SHP77 (cell line): ENCODE measurements at places on chromosomes 5 and 9.

DNA sequence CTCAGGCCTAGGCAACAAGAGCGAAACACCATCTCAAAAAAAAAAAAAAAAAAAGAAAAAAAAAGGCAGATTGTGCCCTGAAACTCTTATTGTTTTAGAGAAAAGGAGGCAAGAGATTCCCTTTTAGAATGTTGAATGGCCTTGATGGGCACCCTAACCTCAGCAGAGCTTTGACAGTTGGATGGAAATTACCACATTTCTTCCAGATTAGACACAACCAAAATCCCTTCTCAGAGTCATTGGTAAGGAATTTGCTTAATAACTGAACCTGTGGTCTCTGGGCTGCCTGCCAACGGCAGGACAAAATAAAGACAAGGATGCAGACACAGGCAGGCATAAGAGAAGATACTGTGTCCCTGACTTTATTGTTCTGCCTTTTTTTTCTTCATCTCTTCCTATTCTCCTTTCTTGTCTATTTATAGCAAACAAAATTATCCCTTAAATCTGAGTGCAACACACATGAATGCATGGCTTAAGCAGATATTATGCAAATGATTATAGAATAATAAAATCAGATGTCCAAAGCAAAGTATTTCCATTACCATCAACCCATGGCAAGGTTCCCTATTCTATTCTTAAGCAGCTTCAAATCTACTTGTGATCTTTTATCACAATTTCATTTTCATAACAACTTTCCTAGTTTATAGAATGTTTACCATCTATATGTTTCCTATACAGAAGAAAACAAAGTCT, 37.3 kb upstream of the TRIO start:
- peak; percentile 46 for DNase-seq

GRCh38 chr5:11126844-11127243, 365.8 kb upstream of the DAP start:
- DNase-seq, result no peak

DNA sequence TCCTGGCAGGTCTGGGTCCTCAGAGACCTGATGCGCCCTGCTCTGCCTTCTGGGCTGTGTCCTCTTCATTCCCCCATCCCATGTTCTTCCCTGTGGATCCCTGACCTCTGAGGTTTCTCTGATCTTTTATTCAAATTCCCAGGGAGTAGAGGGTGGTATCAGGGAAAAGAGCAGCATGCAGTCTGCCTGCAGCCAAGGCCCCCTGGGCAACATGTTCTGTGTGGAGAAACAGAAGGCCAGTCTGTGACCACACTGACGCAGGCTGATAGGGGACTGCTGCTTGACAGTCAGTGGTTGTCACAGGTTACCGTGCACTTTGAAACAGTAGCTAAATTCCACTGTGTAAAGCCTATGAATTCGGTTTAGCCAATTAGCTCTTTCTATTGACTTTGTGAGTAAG, 156.6 kb upstream of the IRX2 start:
- no peak for DNase-seq

DNA sequence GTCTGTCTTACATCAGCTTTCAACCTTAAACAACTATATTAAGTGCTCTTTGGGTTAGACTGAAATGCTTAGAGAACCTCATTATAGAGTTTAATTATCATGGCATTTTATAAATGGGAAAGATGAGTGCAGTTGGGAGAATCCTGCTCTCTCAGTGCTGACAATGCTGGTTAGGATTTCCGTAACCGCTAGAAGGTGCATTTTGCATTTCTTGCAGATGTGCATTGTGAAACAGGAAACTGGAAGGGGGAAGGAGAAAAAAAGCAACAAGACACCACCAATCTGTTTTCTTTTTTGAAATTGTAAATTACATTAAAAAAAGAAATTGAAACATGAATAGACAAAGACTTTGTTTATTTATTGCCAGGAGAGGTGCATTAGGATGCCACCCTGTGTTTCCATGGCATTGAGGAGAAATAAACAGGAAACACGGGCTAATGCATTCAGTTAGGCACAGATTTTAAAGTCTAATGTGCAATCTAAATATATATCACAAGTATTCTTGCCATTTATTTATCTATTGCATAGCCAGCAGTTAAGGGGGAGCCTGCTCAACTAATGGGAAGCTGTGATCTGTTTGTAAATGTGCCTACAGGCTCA, 478.9 kb downstream of the PSAT1 start:
- no peak for DNase-seq

DNA sequence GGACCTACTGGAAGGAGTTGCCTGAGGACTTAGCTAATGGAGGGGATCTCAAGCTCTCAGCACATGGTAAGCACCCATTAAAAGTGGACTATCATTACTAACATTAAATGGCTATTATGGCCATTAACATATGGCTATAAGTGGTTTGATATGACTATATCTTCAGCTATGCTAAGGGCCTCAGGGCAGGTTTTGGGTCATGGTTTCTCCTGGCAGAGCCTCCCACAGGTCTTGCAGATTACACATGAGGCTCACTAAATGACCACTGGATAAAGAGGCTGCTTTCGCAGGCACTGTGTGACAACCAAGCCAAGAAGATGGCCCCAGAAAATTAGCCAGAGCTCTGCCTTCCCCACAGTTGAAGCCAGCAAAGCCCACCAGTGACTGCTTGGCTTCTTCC, 15.4 kb downstream of the CCNJL start:
- DNase-seq, result no peak

DNA sequence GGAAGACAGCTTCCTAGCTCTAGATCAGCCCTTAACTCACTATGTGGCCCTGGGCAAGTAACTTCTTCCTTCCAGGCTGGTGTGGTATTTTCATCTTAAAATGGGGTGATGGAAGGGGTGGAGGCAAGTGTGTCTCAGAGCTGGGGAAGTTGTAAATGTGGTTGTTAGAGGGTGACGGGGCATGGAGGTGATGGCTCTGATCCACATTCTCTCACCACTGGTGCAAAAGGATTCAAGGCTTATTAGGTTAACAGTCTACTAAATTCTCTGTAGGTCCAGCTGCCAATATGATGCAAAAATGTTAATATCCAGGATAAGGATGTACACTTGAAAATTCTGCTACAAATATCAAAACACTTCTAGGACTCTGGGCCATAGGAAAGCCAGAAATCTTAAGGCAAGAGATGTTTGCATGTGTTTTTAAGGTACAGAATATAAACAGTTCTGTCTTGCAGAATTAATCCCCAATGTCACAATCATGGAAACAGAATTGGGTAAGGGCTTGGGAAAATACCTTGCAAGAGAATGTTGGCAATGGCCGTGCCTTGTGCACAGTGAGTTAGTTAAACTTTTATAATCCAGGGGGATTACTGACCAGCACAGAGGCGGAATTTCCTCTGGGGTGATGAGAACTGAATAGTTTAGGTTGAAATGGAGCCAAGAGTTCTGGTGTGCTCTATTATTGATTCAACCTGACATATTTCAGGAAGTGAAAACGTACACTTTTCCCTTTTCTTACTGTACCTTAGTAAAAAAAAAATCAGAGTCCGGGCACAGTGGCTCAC, 19.8 kb downstream of the TNFSF15 start:
- no peak for DNase-seq

- no peak for DNase-seq
Measured at GRCh38 chr5:9381464-9381863, 164.4 kb downstream of the SEMA5A start.

GRCh38 chr5:151448038-151448985, 909 bp downstream of the SLC36A1 start:
- peak; percentile 29 for DNase-seq

DNA sequence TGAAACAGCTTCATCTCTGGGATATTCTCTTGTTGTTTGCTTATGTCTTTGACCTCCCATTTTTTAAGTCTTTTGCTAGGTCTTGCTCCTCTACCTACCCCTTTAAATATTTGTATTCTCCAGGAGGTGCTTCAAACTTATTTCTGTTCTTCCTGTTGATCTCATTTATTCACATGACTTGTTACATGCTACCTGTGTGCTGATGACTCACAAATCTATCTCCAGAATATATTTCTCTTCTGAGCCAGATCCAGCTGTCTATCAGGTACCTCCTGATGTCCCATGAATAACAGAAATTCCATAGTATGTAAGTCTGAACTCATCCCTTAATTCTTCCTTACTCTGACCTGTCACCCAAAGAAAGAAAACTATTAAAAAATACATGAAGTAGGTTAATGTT, 11.0 kb downstream of the NIPBL start:
- no peak for DNase-seq

GRCh38 chr5:39450487-39450886, 25.7 kb upstream of the DAB2 start:
- no peak for DNase-seq

DNA sequence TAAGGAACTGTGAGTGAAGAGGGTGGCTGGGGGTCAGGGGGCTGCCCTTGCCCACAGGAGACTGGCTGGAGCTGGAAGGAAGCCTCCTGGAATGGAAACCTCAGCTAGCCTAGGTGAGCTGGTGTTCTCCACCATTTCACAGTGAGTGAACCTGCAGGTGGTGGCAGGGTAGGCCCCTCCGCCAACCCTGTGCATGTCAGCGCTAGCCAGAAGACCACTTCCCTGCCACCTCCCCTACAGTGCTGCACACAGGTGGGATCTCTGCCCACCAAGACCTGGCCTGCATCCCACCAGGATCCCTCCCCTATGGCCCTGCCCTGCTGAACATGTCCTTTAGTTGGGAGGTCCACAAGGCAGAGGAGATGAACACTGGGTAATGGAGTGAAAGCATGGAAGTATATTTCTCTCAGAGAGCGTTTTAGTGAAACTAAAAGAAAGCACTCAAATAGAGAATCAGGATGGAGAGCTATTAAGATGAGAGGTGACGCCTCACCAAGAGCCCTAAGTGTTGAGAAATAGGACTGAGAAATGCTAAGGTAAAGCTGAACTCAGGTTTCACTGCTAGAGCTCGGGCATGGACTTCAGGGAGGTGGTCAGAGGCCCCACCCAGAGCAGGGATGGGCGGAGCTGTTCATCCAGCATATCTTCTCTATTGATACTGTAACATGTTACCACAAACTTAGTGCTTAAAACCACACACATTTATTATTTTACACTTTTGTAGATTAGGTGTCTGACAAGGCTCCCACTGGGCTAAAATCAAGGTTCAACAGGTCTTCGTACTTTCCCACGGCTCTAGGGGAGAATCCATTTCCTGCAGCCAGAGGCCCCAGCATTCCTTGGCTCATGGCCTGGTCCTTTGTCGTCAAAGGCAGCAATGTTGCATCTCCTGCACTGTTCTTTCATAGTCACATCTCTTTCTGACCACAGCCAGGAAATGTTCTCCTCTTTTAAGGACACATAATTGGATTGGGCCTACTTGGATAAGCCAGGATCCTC, 83.2 kb downstream of the DIRAS2 start:
- DNase-seq, result no peak

GRCh38 chr5:73654819-73655318, 28.9 kb downstream of the ARHGEF28 start:
- no peak for DNase-seq

GRCh38 chr9:133322701-133323100, 13.3 kb downstream of the SURF6 start:
- DNase-seq, result no peak

DNA sequence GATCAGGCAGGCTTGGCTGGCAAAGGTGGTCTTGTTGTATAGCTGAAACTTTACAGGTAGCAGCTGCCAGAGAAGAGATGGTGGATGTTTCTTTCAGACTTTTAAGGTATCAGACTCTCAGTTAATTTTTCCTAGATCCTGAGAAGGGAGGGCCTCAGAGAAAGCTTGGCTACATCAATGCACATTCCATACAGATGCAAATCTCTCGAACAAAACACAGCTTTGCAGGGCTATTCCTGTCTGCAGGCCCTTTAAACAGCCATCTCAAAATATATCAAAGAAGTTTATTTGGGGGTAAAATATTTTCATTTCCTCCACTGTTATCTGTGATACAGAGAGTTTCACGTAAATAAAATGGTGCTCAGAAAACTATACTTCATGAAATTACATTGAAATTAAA, 1584.4 kb downstream of the EFNA5 start:
- DNase-seq, result no peak

DNA sequence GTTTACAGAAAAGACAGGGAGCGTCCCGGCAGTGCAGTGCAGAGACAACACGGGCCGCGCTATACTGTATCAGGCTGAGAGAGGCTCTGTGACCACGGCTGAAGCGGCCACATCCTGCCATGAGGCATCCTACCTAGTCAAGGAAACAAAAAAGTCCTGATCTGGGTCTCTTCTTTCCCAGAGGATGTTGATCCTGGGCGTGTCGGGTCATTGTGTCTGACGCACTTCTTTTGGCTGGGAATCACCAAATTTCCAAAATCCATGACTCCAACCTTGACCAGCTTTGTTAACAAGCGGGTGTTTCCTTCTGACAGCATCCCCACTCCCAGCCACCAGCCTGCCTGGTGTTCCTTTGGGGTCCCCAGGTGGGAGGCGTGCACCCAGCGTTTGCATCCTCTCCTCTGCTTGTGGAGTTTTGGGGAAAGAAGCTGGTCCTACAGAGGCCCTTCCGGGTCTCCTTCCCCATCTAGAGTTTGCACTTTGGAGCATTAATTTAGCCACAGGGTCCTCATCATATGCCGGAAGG, 91.4 kb upstream of the RAI14 start:
- DNase-seq, result no peak

DNA sequence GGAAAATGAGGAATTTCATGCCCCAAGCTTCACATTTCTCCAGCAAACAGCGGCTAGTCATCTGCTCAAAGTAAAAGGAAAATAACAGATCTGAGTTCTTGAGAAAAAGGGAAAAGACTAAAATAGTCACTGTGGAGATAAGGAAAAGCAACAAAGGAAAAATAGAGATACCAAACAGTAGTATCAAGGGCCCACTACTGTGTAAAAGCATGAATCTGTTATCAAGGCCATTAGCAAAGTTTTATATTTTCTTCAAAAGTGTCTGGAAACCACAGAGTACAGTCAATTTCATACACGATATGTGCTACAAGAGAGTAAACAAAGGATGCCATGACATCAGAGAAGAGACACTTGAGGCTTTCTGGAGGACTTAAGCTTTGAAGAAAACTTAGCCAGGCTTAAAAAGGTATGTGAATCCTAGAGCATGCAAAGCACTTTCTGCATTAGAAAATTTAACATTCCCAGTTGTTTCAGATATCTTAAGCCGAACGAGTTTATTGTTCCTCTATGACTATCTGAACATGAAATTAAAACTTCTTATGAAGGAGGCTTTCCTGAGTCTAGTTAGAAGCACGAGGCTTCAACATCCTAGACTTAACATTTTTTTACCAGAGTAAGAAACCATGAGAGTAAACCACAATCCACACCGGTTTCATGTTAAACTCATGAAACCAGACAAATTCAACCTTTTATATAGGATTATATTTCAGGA, 1.2 kb downstream of the TTC33 start:
- DNase-seq, result peak; percentile 19

- no peak for DNase-seq
Measured at GRCh38 chr5:6902597-6902996, 189.4 kb downstream of the TENT4A start.

GRCh38 chr9:31908891-31909480, 475.5 kb upstream of the ACO1 start:
- DNase-seq, result no peak

- no peak for DNase-seq
Measured at GRCh38 chr5:154147666-154148065, 42.9 kb upstream of the GALNT10 start.

GRCh38 chr9:128275198-128276007, at the start of gene GOLGA2:
Gene GOLGA2, minus strand, starts transcription at chr9:128276007. Its CDS starts 31 bp downstream, at chr9:128275976.
- peak; percentile 62 for DNase-seq
